ENCODE measurements at places on chromosomes 4 and X.

GRCh38 chrX:69152417-69152841 lies 12.8 kb downstream of the PJA1 start:
- no peak for DNase-seq

DNA sequence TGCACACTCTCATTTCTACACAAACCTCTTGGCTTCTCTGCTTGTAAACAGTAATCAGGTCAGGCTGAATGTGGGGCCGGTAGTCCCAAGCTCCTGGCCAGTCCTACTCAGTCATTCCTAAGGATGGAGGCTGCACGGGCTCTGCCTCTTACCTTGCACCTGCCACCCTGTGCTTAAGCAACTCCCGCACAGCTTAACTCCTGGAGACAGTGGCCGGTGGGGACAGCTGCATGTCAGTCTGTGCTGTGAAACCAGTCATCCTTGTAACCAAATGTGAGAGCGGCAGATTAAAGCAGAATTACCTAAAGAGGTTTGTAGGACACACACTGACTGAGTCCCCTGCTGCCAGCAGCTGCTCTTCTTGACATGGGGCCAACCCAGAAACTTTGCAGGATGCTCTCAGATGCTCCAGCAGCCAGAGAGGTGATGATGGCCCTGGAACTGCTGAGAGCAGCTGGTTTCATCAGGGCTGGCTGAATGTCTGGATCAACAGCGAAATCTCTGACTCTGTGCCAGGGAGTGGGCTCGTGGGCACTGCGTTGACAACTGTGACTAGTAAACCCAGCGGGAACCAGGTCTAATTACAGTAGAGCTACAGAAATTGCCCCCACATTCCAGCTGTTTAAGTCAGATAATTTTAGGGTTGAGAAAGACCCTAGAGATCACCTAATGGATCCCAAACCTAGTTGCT lies 123.7 kb downstream of the ANAPC4 start:
- DNase-seq: no peak

- peak; percentile 20 for DNase-seq
These were observed 770 bp downstream of the SMAD1 start for GRCh38 chr4:145482209-145483037.

DNA sequence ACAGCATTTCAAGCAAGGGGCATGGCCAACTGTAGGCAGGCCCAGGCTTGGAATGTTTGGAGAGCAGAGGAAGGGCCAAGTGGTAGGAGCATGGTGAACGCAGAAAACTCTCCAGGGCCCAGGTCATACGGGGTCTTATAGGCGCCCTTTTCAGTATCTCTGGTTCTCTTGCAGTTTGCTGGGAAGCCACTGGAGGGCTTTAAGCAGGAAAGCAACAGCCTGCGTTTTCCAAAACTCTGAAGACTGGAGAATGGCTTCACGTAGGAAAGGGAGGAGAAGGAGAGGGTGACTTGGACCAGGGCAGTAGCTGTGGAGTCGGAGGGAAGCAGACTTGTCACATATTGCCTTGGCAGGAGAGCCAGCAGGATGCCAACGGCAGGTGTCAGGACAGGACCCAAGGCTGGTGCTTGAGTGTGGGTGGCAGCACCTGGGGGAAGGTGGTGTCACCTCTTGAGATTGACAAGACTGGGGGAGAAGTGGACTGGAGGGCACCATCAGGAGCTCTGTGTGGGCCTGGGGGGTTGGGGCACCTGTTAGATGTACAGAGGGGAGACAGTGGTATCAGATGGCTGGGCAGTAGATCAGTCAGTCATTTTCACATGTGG lies 21.9 kb downstream of the TKTL1 start:
- no peak for DNase-seq

GRCh38 chr4:93814141-93814540 lies 14.4 kb upstream of the ATOH1 start:
- no peak for DNase-seq

DNA sequence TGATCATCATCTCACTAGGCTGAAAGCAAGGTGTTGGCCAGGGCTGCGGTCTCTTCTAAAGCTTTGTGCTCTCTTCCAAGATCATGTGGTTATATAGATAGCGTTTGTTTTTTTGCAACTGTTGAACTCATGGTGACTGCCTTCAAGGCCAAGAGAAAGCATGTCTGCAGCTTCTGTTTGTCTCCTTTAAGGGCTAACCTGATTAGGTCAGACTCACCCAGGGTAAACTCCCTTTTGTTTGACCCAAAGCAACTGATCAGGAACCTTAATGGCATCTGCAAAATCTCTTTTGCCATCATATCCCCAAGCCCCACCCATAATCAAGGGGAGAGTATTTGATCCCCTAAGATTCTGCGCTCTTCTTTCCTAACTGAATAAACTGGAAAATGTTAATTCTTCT lies 72.2 kb upstream of the ALG13 start:
- no peak for DNase-seq

- no peak for DNase-seq
These were observed 81.6 kb upstream of the USP9X start for GRCh38 chrX:41003506-41004270.

GRCh38 chr4:57137261-57137660 lies 27.1 kb upstream of the IGFBP7 start:
- no peak for DNase-seq

DNA sequence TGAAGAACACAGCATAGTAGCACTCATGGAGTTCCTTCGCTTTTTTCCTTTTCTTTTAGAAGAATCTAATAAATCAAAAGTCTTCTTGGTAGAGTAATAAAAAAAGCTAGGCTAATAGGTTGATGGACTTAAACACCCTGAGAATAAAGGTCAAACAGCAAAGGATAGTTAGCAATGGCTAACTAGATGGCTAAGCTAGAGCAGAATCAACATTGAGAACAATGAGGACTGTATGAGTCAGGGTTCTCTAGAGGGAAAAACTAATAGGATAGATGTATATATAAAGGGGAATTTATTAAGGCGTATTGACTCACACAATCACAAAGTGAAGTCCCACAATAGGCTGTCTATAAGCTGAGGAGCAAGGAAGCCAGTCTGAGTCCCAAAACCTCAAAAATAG lies 550.9 kb downstream of the GLUD2 start:
- no peak for DNase-seq

GRCh38 chrX:122087341-122087740 lies 1039.9 kb downstream of the GLUD2 start:
- no peak for DNase-seq

- DNase-seq: no peak
These were observed 38.5 kb downstream of the APBB2 start for GRCh38 chr4:41175794-41176193.

- DNase-seq: no peak
These were observed 32.8 kb downstream of the CLDN2 start for GRCh38 chrX:106952988-106953387.

DNA sequence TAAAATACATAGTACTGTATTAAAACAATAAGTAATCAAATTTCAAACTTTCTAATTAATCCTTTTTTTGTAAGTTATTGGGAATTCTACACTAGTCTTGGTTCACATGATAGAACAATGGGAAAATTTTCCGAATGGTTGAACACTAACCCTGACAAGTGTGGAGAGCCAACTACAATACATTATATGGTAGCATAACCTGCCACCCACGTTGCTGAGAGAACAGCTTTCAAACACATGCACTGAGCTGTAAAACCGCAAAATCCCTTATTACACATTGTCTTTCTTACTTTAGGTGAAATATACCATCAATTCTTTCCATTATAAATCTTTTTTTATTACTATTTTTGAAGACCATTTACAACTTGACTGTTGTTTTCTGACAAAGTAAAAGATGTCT lies 54.7 kb downstream of the ANAPC10 start:
- DNase-seq: no peak

GRCh38 chrX:72142794-72143608 lies 11.3 kb upstream of the RTL5 start:
- no peak for DNase-seq

Measured in GDM1 (cell line).